ENCODE measurements at places on chromosomes 1 and 21.

DNA sequence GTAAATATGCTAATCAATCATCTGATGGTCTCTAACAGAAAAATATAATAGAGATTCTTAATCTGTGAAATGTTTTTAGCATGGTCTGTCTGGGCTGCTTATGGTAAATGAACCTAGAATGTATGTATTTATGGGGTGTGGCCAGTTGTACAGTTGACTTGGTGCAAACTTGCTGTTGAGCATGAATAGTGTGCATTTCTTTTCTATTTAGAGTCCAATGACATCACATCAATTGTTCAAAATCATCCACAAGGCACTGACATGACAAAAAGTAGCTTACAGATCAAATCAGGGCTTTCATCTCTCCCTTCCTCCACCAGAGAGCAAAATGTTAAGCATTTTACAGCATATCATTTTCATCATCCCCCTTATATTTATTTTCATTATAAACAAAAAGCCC is 1010.3 kb downstream of the KCNT2 start:
- no peak for DNase-seq

GRCh38 chr1:184443624-184444023 is 56.8 kb downstream of the C1orf21 start:
- DNase-seq = no peak

DNA sequence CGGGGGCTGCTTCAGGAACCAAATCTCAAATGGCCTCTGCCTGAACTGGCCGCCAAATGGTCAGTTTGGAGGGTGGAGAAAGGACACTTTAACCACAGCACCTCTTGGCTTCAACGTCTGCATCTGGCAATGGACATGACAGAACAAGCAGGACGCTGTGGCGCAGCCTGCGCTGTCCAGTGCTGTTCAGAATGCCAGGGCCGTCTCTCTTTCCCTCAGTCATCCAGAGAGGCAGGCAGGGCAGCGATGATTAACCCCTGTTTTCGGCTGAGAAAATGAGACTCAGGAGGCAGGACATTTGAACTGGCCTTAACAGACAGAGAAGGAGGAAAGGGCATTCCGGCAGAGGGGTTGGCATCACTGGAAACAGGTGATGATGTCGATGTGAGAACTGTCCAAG is 48.6 kb downstream of the GLIS1 start:
- no peak for DNase-seq

GRCh38 chr1:225919906-225920305 is 4.1 kb downstream of the PYCR2 start:
- DNase-seq = no peak

GRCh38 chr1:213320191-213320870 is 269.3 kb downstream of the RPS6KC1 start:
- no peak for DNase-seq

DNA sequence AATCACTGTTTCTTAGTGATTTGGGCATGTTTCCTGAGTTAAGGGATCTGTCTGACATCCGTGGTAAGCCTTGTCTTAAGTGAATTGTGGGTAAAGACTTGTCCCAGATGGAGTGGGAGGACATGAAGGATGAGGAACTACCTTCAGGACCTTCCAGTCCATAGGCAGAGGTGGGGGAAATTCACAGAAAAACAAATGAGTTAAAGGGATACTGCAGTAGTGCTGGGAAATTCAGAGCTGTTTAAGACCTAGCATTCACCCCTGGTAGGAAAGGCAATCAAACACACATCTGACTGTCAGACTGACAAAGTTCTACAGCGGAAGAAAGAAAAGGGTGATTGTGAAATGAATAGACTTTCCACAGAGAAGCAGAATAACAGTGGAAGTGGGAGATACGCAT is 3.0 kb downstream of the GNAT2 start:
- DNase-seq = no peak

GRCh38 chr1:210739627-210740026 is 394.3 kb downstream of the KCNH1 start:
- DNase-seq = no peak

GRCh38 chr1:42963378-42964043 is 4.8 kb upstream of the SLC2A1 start:
- DNase-seq = no peak

GRCh38 chr1:7379441-7379971 is 391.6 kb upstream of the VAMP3 start:
- DNase-seq = peak; percentile 40

- no peak for DNase-seq
Measured at GRCh38 chr1:36154765-36155407, 1.1 kb upstream of the MAP7D1 start.

DNA sequence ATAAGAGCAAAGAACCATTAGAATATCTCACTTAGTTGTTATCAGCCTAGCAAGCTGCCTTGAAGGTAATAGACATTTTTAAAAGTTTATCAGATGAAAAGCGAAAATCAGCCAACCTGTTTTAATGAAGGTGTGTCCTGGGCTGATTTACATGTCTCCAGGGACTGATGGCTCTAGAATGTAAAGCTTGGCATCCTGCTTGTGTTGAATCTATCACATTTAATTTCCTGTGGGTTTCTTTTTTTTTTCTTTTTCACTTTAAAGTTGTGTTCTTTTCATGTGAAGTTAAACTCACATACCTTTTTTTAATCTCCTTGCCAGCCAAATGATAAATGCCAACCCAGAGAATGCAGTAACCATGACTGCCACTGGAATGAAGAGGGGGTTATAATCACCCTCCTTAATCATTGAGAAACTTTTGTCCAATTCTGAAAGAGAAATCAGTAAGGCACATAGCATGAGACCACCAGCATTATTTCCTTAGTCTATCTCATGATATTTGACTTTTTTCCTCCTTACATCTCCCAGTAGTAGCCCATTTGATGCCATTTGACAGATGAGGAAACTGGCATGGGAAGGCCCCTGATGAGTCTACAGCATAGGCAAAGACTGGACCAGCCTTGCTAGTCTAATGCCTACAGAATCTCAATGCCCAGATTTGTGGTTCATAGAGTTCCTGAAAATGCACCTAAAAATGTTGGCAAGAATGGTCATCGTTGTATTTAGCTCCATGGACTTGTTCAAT is 10.0 kb downstream of the SELL start:
- DNase-seq = no peak

- no peak for DNase-seq
Measured at GRCh38 chr1:57926025-57926552, 502.2 kb upstream of the DAB1 start.

DNA sequence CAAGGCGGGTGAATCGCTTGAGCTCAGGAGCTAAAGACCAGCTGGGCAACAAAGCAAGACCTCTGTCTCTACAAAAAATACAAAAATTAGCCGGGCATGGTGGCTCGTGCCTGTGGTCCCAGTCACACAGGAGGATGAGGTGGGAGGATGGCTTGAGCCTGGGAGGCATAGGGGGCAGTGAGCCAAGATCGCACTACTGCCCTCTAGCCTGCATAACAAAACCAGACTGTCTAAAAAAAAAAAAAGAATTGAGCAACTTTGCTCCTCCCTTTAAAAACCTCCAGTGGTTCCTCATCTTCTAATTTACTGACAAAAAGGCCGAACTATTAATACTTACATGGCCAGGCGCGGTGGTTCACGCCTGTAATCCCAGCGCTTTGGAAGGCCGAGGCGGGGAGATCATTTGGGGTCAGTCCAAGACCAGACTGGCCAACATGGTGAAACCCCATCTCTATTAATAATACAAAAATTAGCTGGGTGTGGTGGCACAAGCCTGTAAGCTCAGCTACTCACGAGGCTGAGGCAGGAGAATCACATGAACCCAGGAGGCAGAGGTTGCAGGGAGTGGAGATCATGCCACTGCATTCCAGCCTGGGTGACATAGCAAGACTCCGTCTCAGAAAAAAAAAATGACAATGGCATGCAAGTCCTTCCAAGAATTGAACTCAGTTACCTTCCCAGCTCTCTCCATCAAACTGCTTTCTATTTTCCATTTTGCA is 4.4 kb downstream of the ACBD3 start:
- no peak for DNase-seq

- DNase-seq = no peak
Measured at GRCh38 chr1:161013131-161013487, 7.8 kb downstream of the F11R start.

GRCh38 chr1:70361727-70362398 is 7.3 kb upstream of the ANKRD13C start:
- no peak for DNase-seq

DNA sequence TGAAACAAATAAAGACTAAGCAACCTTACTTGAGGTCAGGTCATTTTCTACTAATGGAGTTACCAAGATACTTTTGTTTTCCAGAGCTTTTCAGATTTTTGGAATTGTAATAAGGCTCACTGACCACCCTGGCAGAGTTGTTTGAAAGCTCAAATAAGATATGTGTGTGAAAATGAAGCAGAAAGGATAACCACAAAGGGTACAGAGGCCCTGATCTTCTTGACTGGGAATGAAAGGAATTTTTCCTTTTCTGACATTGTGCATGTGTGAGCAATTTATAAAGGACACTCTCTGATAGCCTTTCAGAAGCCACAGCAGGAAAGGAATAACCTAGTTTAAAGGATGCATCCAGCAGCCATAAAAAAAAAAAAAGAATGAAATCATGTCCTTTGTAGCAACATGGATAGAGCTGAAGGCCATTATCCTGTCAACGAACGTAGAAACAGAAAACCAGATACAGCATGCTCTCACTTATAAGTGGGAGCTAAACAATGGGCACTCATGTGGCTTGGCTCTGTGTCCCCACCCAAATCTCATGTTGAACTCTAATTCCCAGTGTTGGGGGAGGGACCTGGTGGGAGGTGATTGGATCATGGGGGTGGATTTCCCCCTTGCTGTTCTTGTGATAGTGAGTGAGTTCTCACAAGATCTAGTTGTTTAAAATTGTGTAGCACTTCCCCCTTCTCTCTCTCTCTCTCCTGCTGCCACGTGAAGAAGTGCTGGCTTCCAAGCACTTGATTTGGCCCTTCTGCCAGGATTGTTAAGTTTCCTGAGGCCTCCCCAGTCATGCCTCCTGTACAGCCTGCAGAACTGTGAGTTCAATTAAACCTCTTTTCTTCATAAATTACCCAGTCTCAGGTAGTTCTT is 3.1 kb upstream of the SRP9 start:
- DNase-seq = no peak

DNA sequence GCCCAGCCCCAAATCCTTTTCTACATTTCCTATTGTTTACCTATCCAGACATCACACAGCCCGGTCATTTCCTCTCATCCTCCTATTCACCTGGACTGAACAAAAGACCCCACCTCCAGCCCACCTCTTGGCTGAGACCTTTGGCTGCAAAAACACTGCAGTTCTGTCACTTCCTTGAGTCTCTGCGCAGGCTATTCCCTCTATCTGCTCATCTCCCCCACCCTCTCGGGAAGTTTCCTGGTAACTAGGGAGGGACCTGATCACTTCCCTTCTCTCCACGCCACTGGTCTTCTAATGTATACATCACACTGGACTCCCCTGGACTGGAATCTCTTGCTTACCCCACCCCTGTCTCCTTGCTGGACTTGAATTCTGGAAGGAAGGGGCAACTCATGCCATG is 5.3 kb downstream of the HTR1D start:
- DNase-seq = no peak

Data from vagina (tissue), 2 donors.